ENCODE measurements at places on chromosomes 1 and 21.

DNA sequence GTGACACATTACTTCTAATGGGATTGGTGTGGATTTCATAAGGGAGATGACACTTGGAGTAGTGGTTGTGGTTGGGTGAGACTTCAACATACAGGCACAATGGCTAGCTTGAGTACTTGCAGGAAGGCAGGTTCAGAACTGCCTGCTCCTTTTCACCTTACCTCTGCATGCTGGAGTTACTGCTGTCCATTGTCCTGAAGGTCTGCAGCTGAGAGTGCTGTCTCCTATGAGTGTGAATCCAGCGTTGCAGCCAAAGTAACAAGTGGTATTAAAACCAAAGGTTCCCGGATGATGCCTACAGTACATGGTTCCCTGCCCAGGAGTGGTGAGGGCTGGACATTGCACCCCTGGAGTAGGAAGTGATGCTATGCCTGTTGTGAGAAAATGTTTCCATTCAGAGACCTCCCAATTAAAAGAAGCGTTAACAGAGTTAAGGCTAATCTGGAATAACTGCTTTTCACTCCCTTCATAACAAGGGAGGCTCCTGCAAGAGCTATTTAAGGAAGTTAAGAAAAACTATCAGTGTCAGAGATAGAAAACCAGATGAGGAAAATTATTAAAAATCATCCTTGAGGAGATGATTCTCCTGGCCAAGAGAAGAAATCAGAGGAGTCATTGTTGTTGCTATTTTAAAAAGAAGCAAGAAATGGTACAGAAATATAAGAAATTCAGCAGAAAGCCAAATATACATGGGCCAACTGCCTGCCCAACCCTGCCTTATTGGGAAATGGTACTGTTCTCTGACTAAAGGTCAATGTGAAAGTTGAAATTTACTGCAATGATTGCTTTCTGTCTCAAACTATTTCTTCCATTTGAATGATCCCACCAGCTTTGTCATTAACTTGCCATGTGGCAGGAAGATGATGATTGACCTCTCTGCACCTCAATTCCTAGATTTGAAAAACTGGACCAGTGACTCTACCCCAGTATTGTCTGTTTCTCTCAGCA lies 9.8 kb upstream of the F5 start:
- H3K27me3 ChIP-seq = no peaks in the 10 kb centered on the region
- no peak overlapping the region for H3K27ac ChIP-seq
- DNase-seq = no peak
- no peaks in the 10 kb centered on the region for H3K36me3 ChIP-seq
- H3K4me1 ChIP-seq = no peaks in the 10 kb centered on the region

GRCh38 chr1:151370211-151370911 lies 2.1 kb downstream of the SELENBP1 start:
- no peaks in the 10 kb centered on the region for H3K27me3 ChIP-seq
- H3K4me3 ChIP-seq = no peak overlapping the region
- DNase-seq = no peak
- H3K27ac ChIP-seq = peak overlapping the region; percentile 20
- H3K4me1 ChIP-seq = peaks cover 39% of the 10 kb centered on the region

DNA sequence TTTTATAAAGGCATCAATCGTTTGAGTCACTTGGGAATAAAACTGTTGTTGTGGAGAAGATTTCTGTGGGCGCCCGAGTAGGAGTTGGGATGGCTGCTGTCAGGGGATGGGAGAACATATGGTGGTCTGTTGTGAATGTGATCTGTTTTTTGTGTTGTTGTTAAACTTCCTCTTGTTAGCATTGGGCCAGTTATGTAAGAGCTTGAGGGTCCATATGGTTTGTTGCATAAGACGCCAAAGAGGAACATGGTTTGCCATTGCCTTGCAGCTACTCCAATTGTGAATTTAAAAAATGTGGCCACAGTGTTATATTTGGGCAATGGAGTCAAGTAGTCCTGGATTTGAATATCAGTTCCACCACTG lies 136.1 kb upstream of the JUN start:
- peak overlapping the region; percentile 60 for H3K27ac ChIP-seq
- H3K4me3 ChIP-seq = no peak overlapping the region
- peak; percentile 80 for DNase-seq
- no peaks in the 10 kb centered on the region for H3K27me3 ChIP-seq
- peaks cover 38% of the 10 kb centered on the region for H3K4me1 ChIP-seq

GRCh38 chr1:153733970-153734369 lies 6.1 kb downstream of the INTS3 start:
- no peaks in the 10 kb centered on the region for H3K27me3 ChIP-seq
- peak overlapping the region; percentile 93 for H3K27ac ChIP-seq
- H3K4me3 ChIP-seq = no peak overlapping the region
- peaks cover 44% of the 10 kb centered on the region for H3K4me1 ChIP-seq
- DNase-seq = no peak

- DNase-seq = peak; percentile 67
- H3K4me3 ChIP-seq = peak overlapping the region; percentile 7
- peak overlapping the region; percentile 60 for H3K27ac ChIP-seq
- no peaks in the 10 kb centered on the region for H3K27me3 ChIP-seq
- peaks cover 13% of the 10 kb centered on the region for H3K4me1 ChIP-seq
- H3K36me3 ChIP-seq = no peaks in the 10 kb centered on the region
Observed at GRCh38 chr1:66446261-66447001, 87.5 kb upstream of the SGIP1 start.

DNA sequence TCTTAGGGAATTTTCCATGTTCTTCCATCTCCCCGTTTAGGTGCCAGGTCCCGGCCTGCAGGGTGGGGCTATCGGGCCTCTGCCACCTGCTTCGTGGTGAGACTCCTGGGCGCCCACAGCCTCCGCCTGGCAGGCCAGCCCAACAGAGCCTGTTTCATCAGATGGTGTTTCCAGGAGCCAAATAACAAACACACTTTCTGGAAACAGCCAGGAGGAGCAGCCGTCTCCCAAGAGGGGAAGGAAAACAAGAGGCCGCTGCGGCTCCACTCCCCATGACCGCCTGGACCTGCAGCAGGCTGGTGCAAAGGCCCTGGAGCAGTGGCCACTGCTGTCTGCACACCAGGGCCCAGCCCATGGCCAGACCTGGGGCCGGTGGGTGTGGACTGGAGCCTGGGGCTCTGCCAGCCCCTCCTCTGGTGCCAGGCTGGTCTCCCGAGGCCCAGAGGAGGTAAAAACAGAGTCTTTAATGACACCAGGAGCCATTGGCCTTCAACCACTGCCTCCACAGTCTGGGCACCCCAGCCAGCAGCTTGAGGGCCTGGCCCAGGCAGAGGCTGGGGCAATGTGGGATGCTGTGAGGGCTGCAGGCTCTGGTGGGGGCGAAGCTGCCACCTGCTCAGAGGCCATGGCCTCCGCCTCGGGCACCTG lies 55.0 kb downstream of the SLX9 start:
- H3K27me3 ChIP-seq = no peaks in the 10 kb centered on the region
- no peak overlapping the region for H3K4me3 ChIP-seq
- DNase-seq = no peak
- no peaks in the 10 kb centered on the region for H3K36me3 ChIP-seq

DNA sequence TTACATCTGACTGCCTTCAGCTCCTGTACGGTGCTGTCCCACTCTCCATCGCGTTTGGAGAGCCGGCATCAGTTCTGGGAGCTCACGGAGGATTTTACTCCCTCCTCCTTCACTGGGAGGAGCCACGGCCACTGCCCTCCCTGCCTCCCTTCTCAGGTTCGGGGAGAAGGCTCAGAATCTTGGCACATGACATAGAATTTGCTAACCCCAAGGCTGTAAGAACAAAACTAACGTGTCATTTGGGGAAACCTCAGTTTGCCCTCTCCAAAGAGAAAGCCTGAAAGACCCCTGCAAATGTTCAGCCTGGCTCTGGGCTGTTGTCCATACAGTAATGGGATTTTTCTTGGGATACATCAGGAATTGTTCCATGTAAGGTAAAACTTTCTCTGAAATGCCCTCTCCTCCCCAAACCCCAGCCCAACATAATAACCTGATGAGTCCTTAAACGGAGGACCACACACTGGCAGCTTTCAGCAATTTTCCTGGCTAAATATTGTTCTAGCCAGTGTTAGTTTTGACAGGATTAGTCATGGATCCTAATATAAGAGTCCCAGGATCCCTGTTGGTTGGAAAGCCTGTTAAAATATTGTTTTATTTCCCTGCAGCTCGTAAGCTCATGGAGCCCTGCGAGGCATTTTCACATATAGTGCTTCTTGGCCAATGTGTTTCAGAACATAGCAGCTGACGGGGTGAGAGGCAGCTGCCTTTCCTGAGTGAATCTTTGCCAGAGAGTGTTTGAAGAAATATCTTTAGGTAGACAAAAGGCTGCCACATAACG lies 98.8 kb downstream of the RHOU start:
- peaks cover 23% of the 10 kb centered on the region for H3K4me1 ChIP-seq
- DNase-seq = no peak
- H3K4me3 ChIP-seq = no peak overlapping the region
- H3K27ac ChIP-seq = no peak overlapping the region
- H3K27me3 ChIP-seq = no peaks in the 10 kb centered on the region

DNA sequence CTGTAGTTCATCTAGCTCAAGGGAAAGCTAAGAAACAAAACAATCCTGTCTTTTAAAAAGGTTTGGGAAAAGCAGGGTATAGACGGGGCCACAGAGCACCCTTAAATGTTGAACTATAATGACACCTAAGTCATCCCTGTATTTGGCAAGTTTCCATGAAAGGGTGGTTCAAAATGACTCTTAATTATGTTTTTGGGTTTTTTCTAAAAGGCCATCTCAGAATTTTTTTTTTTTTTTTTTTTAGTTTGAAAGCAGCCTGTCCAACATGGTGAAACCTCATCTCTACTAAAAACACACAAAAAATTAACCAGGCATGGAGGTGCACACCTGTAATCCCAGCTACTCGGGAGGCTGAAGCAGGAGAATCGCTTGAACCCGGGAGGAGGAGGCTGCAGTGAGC lies 22.2 kb downstream of the TOMM20 start:
- peaks cover 46% of the 10 kb centered on the region for H3K36me3 ChIP-seq
- no peak overlapping the region for H3K27ac ChIP-seq
- no peaks in the 10 kb centered on the region for H3K27me3 ChIP-seq
- H3K4me1 ChIP-seq = peaks cover 9% of the 10 kb centered on the region

GRCh38 chr1:187037973-187038553 lies 209.3 kb downstream of the PLA2G4A start:
- H3K27ac ChIP-seq = no peak overlapping the region
- DNase-seq = no peak
- H3K27me3 ChIP-seq = no peaks in the 10 kb centered on the region
- no peak overlapping the region for H3K4me3 ChIP-seq

- no peak for DNase-seq
- no peaks in the 10 kb centered on the region for H3K27me3 ChIP-seq
- H3K27ac ChIP-seq = peak overlapping the region; percentile 59
- H3K36me3 ChIP-seq = peaks cover 34% of the 10 kb centered on the region
- no peak overlapping the region for H3K4me3 ChIP-seq
- peaks cover 4% of the 10 kb centered on the region for H3K4me1 ChIP-seq
Observed at GRCh38 chr1:12015001-12015491, 4.3 kb upstream of the MIIP start.

GRCh38 chr1:55246896-55247295 lies 31.7 kb upstream of the USP24 start:
- H3K4me3 ChIP-seq = no peak overlapping the region
- H3K36me3 ChIP-seq = no peaks in the 10 kb centered on the region
- H3K27ac ChIP-seq = no peak overlapping the region
- no peak for DNase-seq
- H3K27me3 ChIP-seq = no peaks in the 10 kb centered on the region

DNA sequence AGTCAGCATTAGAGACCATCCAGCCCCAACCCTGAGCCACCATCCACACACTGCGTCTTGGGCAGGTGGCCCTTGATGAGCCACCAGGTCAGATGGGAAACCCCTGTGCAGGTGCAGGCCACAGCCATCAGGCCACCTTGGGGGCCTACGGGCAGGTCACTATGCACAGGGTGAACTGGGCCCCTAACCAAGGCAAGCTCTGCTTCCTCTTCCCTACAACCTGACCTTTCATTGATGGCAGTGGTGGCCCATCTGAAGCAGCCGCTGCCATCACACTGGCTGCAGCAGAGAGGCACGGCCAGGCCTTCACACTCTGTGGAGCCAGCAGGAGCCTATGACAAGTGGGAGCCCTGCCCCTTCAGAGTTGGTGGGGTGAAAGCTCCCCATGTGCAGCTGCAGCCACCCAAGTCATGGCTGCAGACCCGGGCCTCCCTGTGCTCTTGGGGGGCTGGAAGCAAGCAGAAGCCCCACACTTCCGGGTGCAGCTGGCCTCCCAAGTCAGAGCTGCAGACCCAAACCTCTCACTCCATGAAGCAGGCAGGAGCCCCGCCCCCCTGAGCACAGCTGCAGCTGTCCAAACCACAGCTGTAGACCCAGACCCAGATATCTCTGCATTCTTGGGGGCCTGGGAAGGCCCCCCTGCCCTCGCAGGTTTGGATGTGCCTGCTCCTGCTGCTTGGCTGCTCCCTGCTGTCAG lies 681.5 kb downstream of the MATN1 start:
- no peaks in the 10 kb centered on the region for H3K4me1 ChIP-seq
- no peak for DNase-seq
- no peak overlapping the region for H3K27ac ChIP-seq
- no peaks in the 10 kb centered on the region for H3K36me3 ChIP-seq
- no peaks in the 10 kb centered on the region for H3K27me3 ChIP-seq

- no peaks in the 10 kb centered on the region for H3K27me3 ChIP-seq
- no peak for DNase-seq
- peak overlapping the region; percentile 61 for H3K27ac ChIP-seq
Observed at GRCh38 chr1:41890825-41891198, 27.9 kb downstream of the HIVEP3 start.

DNA sequence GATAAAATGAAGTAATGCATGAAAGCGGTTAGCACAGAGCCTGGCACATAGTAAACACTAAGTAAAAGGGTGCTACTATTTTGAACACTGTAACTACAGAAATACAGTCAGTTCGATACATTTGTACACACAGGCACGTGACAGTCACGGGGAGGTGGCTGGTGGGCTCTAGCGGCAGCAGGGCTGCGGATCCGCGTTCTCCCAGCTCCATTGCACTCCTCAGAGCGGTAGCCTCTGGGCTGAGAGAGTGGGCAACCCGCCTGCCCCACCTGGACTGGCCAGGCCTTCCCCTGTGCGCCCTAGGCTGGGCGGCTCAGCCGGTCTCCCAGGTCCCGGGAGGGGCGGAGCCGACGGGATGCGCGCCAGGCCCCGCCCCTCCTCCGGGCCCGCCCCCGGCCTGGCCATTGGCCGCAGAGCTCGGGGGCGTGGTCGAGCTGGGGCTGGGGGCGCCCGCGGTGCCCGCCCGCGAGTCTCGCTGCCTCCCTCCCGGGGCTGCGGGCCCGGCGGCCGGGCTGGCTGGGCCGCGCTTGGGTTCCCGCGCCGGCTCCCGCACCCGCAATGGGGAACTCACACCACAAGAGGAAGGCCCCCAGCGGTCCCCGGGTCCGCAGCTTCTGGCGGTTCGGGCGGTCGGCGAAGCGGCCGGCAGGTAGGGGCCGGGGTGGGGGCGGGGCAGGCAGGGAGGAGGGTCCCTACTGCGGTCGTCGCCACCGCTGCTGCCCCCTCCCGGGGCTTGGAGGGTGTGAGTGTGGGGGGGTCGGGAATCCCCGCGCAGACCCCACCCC lies 51.2 kb upstream of the SYNC start:
- peak overlapping the region; percentile 15 for H3K4me3 ChIP-seq
- no peak overlapping the region for H3K27ac ChIP-seq
- peak; percentile 27 for DNase-seq
- H3K4me1 ChIP-seq = peaks cover 11% of the 10 kb centered on the region
- H3K27me3 ChIP-seq = peaks cover 10% of the 10 kb centered on the region

GRCh38 chr1:53963460-53963859 lies 17.3 kb downstream of the LRRC42 start:
- H3K4me1 ChIP-seq = no peaks in the 10 kb centered on the region
- H3K36me3 ChIP-seq = peaks cover 29% of the 10 kb centered on the region
- no peaks in the 10 kb centered on the region for H3K27me3 ChIP-seq
- no peak overlapping the region for H3K27ac ChIP-seq
- no peak for DNase-seq

GRCh38 chr1:51519865-51520699 lies 1.0 kb upstream of the EPS15 start:
- no peak for DNase-seq
- H3K27ac ChIP-seq = no peak overlapping the region
- H3K27me3 ChIP-seq = no peaks in the 10 kb centered on the region
- no peaks in the 10 kb centered on the region for H3K36me3 ChIP-seq

All from CD14-positive monocyte (primary cell).